ENCODE measurements at places on chromosomes 2 and 18.

- DNase-seq: no peak
Measured at GRCh38 chr2:68565858-68566257, 77.5 kb upstream of the PROKR1 start.

GRCh38 chr2:37615804-37616676, 55.4 kb downstream of the CDC42EP3 start:
- DNase-seq: peak; percentile 39

- DNase-seq: no peak
Measured at GRCh38 chr2:143205106-143205764, 76.0 kb downstream of the ARHGAP15 start.

- DNase-seq: no peak
Measured at GRCh38 chr2:6730649-6731532, 134.8 kb downstream of the CMPK2 start.

- no peak for DNase-seq
Measured at GRCh38 chr2:62219407-62220159, 23.7 kb downstream of the B3GNT2 start.

DNA sequence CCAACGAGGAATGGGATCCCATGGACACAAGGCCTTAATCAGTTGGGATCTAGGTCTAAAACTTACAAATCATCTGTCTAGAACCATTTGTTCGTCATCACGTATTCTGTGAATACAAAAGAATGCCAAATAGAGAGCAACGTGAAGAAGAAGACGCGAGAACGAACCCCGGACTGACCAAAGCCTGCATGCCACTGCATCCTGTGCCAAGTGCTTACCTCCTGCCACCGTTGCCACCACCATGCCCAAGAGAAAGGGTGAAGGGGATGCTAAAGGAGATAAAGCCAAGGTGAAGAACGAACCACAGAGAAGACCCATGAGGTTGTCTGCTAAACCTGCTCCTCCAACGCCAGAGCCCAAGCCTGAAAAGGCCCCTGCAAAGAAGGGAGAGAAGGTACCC, 30.2 kb downstream of the ITSN2 start:
- no peak for DNase-seq

DNA sequence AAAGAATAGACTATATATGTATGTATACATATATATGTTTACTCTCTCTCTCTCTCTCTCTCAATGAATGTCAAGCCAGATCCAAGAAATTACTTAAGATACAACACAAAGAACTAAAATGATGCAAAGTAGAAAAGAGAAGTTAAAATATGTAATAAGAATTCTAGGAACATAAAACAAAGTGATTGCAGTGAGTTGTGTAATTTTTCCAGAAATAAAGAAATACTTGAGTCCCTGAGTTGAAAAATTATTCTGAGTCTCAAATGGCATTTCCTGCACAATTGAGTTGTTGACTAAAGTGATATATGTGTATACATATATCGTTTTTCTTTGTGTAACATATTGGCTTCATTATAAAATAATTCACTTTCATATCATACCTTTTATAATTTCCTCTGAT, 262.4 kb downstream of the INSIG2 start:
- DNase-seq: no peak

GRCh38 chr2:44112096-44112495, 56.6 kb upstream of the PPM1B start:
- DNase-seq: no peak

DNA sequence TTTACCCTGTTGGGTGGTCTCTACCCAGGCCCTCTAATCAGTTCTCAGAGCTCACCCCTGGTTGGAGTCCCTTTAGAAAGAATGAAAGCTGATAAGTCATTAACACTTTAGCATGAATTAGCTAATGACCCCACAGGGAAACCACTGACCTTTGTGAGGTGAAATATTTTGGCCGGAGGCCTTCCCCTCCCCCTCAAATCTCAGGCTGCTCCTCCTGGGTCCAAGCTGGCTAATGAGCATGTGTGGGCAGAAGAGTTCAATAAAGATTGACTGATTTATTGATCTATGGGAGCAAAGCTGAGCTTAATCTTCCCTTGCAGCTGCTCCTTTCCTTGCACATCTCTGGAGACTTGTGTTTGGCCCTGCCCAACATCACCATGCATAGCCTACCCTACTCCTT, 78.8 kb upstream of the CCDC85A start:
- DNase-seq: no peak

DNA sequence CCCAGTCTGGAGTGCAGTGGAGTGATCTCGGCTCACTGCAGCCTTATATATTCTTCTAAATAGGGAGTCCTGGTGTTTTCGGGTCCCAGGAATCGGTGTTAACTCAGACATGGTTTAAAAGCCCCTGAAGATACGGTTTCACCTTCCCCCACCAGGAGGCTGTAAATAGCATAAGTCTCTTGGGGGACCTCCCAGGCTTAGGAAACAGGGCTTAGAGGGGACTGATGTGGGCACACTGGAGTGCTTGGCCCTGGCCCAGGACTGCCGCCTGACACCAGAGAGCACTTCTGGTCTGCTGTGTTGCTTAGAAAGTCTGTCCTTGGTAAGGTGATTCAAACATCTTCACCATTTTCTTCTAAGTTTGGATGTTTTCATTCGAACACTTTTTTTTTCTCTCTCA, 39.7 kb upstream of the MAP4K4 start:
- DNase-seq: no peak

DNA sequence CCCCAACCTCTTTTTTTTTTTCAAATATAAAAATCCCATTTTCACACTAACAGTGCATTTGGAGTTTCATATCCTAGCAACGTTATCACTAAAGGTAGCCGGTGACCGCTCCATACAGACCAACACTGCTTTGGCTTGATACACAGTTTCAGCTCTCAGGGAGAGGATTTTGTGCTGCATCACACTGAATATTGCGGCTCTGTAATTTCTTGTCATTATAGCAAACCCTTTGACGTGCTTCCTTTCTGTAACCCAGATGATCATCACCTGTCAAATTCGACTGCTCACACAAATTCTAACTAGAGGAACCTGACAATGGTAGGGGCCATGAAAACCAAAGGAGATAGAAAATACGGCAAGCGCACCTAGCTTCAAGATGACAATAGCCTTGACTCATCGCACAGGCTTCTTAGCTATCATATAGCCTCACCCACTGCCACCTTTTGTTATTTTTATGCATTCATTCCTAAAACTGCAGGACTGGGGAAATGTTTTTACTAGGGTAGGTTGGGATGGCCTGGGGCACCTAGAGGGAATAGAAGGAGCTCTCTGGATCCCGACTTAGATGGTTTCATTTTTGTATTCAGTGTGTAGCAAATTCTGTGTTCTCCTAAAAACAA, 582.9 kb upstream of the PIK3C3 start:
- DNase-seq: no peak

DNA sequence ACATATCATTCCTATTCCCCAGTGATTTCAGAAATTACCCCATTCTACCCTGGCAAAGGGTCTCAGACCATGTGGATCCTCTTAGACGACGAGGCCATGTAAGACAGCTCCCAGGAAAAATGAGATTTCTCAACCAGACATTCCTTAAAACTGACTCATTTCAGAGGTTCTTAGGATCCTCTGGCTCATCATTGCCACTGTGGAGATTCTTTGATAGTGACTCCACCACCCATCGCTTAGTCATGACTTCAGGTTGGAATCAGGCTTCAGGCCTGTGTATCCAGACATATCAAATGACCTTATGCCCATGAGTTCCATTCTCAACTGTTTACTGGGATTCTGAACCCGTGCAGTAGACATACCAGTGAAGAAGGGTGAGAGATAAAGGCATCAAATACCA, 245.6 kb upstream of the TCF4 start:
- no peak for DNase-seq

DNA sequence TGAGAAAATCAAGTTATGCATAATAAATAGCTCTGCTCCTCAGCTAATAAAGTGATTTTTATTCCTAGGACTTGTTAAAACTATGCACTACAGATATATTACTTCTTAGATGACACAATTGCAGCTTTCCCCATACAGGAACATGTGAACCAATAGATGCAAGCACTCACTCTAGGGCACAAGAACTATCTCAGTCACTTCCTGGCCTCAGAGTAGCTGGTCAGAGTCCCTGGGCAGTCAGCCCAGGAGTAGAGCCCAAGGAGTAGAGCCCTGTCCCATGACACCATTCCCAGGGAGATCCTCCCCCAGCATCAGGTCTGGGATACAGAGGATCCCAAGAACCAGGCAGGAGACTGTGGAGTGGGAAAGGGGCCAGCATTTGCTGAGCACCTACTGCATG, 2.7 kb downstream of the TNS1 start:
- DNase-seq: no peak

DNA sequence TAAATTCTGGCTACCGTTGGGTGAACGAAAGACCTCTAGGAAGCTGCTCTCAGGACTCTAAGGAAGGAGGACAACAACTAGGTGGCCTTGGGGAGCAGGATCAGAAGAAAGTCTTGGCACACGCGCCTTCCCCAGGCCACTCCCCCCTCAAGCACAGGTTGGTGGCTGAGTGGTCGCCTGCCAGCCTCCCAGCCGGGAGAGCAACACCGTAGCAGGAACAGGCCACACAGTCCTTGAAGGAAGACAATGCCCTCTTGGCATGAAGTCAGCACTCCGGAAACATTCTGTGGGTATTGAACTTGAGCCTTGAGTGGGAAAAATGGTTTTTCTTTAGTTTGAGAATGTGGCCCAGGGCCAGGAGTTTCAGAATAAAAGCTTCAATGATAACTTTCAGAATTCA, 87.4 kb upstream of the AGAP1 start:
- no peak for DNase-seq

DNA sequence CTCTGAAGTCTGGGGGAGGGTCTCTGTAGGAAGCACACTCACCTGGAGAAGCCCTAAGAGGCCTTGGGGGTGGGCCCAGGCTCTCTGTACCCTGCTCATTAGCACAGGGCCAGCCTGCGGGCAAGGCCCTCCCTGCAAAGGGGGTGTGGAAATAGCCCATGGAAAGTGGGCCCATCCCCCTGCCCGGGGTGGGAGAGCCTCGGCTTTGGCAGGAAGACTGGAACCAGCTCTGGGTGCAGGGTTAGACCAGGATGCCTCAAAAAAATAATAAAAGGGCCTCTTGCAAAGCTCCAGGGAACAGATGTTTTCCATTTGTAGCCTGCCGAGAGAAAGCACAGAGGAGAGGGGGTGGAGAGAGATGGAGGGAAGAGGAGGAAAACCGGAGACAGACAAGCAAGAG, 98.7 kb downstream of the STPG4 start:
- DNase-seq: no peak

- no peak for DNase-seq
Measured at GRCh38 chr2:117199511-117199910, 615.0 kb upstream of the DDX18 start.

- DNase-seq: no peak
Measured at GRCh38 chr18:56738184-56738583, 87.0 kb downstream of the WDR7 start.

DNA sequence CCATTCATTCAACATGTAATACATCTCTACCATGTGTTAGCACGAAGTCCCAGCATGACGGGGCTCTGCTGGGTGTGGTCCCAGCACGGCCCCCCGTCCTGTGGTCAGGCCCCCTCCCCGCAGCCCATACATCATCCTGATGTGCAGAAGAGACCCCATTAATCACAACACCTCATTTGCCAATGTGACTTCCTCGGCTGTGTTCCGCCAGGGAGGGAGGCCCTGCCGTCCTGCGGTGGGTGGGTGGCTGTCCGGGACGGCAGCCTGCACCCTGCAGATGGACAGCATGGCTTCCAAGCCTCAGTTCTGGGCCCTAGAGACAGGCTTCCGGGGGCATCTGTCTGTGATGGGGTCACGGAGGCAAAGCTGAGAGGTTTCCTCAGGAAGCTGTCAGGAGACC, 254.0 kb downstream of the CYP26B1 start:
- DNase-seq: no peak

DNA sequence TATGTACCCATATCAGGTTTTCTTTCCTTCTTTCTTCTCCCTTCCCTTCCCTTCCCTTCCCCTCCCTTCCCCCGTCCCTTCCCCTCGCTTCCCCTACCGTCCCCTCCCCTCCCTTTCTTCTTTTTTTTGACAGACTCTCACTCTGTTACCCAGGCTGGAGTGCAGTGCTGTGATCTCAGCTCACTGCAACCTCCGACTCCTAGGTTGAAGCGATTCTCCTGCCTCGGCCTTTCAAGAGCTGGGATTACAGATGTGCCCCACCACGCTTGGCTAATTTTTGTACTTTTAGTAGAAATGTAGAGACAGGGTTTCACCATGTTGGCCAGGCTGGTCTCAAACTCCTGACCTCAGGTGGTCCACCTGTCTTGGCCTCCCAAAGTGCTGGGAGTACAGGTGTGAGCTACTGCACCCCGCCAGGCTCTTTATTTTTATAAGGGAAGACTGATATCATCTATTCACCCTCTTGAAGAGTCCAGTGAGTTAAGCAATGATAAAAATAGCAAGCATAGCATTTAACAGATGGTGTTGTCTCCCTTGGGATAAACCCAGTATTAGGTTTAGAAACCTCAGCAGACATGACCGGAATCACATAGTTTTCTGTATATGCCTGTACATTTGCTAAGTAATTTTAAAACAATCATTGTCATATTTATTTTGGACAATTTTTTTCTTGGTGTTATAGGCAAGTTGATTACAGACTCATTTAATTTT, 888.4 kb downstream of the TRIB2 start:
- no peak for DNase-seq

- DNase-seq: no peak
Measured at GRCh38 chr2:113255140-113256070, 23.3 kb downstream of the PAX8 start.

- DNase-seq: no peak
Measured at GRCh38 chr2:240400371-240401161, 34.9 kb upstream of the GPC1 start.

DNA sequence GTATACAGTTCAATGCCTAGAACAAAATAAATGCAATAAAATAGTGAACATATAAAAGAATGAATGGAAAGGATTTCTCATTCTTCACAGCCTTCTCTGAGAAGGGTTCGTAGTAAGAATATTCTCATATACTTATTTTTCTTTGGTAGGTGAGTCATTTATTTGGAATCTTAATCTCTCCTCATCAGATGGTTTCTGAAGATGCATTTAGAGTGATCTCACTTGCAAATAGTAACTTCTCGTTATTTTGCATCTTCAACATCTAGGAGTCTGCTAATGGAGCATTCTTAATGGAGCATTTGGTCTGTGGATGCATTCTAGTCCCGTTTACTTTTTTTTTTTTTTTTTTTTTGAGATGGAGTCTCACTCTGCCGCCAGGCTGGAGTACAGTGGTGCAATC, 3.9 kb downstream of the UBXN4 start:
- no peak for DNase-seq

DNA sequence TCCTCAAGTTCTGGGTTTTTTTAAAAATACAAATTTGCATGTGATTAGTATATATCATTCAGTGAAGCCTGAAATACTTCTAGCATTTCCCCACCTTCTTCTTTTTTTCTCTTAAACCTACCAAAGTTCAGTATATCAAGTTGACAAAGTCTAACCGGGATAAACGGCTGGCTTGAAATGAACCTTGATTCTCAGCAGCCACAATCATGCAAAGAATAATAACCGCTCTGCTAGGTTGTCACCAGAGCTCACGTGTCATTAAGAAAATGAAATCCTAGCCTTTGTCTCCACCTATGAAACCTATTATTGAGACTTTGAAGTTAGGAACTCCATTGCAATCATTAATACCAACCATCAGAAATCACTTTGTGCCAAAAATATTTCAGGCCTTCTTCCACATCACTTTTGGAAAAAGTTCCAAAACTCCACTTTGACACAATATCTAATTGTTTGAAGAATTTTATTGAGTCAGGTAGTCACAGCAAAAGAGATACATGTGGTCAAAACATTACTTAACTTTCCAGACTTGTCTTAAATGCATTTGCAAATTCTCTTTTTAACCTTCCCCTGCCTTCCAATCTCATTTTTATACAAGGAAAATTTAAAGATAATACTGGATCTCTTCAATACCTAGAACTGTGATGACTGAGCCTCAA, 285.6 kb upstream of the ACVR2A start:
- no peak for DNase-seq

GRCh38 chr2:96683972-96684820, 41.6 kb downstream of the FER1L5 start:
- no peak for DNase-seq
